ENCODE measurements at places on chromosomes 6 and 20.
A peak's percentile ranks its signal among the peaks of the same experiment; 100 is the strongest.

DNA sequence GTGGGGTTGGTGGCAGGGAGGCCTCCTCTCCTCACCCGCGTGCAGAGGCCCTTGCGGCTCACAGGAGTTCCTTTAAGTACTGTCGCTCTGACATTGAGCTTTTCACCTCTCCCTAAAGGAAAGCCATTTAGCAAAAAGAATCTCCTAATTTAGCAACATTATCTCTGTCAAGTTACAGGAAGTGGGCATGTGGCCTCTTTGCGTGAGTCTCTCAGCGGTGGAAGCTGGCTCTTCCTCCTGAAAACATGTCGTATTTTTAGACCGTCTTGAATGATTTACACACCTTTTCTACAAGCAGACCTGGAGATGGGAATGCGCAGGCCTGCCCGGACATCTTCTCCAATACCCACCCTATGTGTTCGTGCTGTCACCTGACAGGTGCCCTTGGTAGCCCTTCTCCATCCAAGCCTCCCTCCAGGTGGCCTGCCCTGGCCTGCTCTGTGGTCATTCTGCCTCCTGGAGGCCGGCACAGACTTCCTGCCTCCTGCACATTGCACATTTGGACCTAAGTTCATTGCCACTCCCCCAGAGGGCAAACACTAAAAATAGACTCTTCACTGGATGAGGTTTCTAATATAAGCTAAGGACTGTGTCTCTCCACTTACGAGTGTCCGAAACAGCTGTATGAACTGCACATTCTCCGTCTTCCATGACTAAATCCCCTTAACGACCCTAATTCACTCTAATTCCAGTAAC is 18.5 kb upstream of the PHACTR3 start:
- no peak for DNase-seq

DNA sequence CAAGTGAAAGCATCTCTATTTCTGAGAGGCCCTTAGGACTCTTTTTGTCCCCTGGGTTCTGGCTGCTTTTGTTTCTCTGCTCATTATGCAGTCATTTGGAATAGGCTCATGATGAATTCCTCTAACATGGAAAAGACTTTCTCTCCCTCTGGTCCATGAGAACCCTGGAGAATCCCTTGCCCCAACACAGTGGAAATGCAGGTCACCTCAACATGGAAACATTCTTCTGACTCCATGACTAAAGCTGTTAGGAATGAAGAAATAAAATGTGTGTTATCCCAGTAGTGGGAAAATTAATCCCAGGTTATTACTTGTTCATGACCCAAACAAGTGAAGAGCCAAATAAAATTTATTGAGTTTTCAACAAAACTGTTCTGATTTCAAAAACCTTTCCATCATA is 458.6 kb downstream of the EPM2A start:
- DNase-seq: no peak

DNA sequence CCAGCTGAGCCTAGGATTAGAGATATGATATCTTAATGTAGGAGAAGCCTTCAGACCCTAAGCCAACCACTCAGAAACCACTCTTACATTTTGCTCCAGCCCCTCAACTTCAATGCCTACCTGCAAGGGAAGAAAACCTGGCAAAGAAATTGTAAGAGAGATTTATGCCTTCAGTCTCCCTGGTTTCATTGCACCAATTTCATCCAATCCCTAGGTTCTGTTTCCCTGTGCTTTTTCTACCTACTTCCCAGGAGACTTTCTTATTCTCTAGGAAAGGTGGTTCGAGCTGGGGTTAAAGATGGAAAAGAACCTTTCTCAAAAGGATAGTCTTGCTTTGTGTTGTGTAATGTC is 1.1 kb upstream of the TCF21 start:
- DNase-seq: no peak

DNA sequence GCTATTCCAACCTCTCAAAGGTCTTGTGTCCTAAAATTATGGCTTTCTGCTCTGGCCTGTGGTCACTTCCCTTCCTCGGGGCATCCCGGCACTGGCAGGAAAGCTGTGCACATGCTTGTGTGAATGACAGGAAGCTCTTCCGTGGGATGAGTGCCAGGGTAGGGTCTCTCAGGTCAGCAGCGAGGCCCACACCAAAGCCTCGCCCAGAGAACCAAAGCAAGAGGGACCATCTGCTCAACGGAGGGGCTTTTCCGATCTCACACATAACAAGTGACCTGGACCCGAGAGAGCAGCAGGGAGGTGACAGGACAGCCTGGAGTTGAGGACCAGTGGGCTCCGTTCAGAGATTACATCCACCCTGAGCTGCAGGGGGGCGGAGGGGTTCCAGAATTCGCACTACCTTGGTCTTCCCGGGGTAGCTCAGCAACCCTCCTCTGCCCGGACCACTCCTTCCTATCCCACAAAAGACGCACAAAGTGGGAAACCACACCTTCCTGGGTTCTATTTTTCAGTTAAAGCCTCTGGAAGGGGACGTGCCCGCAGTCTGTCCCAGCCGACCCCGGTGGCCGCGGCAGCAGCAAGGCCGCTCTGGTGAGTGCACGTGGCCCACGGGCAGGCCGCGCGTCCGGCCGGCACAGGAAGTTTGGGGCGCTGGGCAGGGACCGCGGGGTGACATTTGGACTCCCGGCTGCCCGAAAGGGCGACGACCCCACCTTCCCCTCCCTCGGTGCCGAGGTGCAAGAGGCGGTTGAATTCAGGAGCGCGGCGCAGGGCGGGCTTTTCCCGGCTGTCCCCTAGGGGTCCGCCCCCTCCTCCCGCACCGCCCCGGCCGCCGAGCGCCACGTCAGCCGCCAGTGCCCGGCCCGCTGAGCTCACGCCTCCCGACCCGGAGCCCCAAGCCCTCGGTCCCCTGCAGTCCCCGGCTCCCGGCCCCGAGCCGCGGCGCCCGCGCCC is 988 bp downstream of the TXNDC5 start:
- peak; percentile 67 for DNase-seq

GRCh38 chr6:133613211-133613610 is 275.7 kb upstream of the TCF21 start:
- DNase-seq: no peak

- DNase-seq: no peak
These were observed 140.3 kb upstream of the SULF2 start for GRCh38 chr20:47925593-47925992.

GRCh38 chr6:22513667-22514066 is 55.7 kb upstream of the HDGFL1 start:
- no peak for DNase-seq

GRCh38 chr6:33623895-33624381 is 2.8 kb downstream of the ITPR3 start:
- DNase-seq: no peak

GRCh38 chr20:44666066-44666465 is 14.6 kb upstream of the ADA start:
- no peak for DNase-seq

- no peak for DNase-seq
These were observed 1267.0 kb upstream of the CITED2 start for GRCh38 chr6:140641412-140641811.

DNA sequence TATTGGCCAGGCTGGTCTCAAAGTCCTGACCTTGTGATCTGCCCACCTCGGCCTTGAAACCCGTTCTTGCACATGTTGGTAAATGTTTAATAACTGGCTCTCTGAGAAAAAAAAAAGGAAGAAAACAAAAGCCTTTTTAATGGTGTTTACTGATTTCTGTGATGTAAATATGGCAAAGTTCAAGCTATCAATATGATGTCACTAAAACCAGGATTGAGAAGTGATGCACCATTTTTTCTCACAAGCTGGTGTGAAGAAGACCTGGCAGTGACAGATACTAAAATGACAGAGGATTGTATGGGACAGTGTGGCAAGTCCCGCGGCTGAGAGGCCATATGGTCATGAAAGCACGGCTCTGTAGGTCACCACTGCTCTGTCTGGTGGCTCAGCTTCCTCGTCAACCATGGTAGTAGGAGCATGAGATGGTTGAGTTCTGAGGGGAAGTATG is 196.3 kb upstream of the SUPT3H start:
- DNase-seq: no peak

- no peak for DNase-seq
These were observed 95.8 kb downstream of the CCDC170 start for GRCh38 chr6:151589667-151590066.

GRCh38 chr6:131029626-131030297 is 33.3 kb downstream of the EPB41L2 start:
- DNase-seq: no peak
